Suppressor macrophage treated with lipopolysaccharide for 4 hours (primary cell): ENCODE measurements at places on chromosomes 3 and 15.

DNA sequence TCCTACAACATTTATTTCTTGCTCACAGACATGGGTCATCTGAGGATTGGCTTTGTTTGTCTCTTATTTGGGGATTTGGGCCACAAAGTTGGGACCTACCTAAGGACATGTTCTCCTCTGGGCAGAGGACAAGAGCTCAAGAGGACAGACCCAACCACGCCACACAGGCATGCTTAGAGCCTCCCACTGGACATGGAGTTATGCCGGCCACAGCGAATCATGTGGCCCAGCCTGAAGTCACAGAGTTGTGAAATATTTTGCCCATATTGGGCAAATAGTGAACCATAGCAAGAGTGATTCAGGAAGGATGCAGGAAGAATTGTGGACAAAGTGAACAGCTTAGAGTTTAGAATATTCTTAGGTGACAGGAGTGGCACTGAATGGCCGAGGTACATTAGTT lies 9.9 kb downstream of the TRAK1 start:
- peak; percentile 88 for DNase-seq

GRCh38 chr3:153767601-153768560 lies 353.3 kb upstream of the ARHGEF26 start:
- DNase-seq, result no peak

- no peak for DNase-seq
Observed at GRCh38 chr3:184259396-184259877, 1.9 kb downstream of the CAMK2N2 start.

GRCh38 chr3:183933160-183933559 lies 48.5 kb upstream of the PARL start:
- no peak for DNase-seq

DNA sequence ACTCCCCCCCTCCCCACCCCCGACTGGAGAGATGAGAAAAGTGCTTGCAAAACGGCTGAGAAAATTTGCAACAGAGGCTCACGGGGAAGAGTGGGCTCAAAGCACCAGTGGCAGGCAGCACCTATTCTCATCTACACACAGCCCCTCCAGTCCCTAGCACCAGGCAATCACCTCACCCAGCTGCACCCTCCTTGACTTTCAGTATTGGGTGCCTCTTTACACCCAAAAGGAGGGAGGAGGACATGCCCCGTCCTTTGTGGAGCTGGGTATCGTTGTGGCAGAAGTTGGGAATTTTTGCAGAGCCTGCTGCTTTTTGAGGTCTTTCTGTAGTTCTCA lies 182.8 kb upstream of the TOPAZ1 start:
- no peak for DNase-seq

- no peak for DNase-seq
Observed at GRCh38 chr3:62631488-62631887, 243.7 kb downstream of the CADPS start.

GRCh38 chr3:107992976-107993684 lies 97.7 kb downstream of the CD47 start:
- DNase-seq, result peak; percentile 94

DNA sequence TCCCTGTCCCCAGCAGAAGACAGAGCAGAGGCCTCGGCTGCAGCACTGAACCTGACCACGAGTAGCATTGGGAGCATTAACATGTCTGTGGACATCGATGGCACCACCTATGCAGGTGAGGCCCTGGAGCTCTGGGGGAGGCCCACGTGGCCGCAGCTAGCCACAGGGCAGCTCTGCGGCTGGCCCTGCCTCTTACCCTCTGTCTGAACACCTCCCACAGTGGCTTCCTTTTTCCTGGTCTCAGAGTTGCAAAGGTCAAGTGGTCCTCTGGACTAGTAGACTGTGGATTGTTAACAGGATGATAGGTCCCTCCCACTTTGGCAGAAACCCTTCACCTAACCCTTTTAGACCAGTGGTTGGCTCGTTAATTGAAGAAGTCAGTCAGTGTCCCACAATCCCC lies 22.5 kb upstream of the CLK3 start:
- no peak for DNase-seq

DNA sequence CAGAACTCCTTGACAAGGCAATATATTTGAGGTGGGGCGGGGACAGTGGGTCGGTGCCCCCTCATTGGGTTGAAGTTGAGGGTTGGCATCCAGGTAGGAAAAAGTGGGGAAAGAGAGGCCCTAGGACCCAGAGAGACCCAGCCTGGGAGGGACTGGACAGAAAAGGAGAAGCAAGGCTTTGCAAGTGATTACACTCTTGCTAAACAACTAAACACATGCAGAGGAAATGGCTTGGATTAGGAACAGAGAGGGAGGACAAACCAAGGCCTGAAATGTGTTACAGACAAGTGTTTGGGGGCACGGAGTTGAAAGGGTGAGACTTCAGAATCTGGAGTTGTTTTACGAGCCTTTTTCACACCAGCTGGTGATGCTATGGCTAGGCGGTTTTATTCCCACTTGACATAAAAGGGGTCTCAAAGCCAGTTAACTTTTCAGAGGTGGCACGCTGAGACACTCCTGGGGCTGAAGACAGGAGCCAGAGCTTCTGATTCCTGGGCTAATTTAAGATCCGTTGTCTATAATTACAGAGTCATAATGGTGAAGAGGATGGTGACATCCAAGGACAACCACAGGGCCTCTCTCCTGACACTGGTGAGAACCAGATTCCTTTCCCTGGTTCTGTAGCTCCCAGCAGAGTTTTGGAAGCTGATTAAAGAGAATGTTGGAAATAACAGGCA lies 7.7 kb upstream of the KCTD6 start:
- DNase-seq, result peak; percentile 63

- no peak for DNase-seq
Observed at GRCh38 chr3:6120786-6121185, 740.1 kb upstream of the GRM7 start.

- DNase-seq, result peak; percentile 24
Observed at GRCh38 chr15:83109532-83109931, 2.1 kb downstream of the TM6SF1 start.

GRCh38 chr3:159721324-159721723 lies 267.3 kb upstream of the IL12A start:
- no peak for DNase-seq

- DNase-seq, result peak; percentile 38
Observed at GRCh38 chr3:38137615-38138348, 679 bp upstream of the MYD88 start.

DNA sequence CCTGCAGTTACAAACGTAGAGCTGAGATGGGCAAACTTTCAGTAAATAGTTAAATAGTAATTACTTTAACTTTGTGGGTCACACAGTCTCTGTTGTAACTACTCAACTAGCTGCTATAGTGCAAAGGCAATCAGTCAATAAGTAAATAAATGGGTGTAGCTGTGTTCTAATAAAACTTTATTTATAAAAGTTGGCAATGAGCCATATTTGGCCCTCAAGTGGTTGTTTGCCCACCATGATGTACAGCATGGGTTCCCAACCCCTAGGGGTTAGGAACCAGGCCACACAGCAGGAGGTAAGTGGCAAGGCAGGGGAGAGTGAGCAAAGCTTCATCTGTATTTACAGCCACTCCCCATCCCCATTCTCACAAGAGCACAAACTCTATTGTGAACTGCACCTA lies 44.9 kb upstream of the CHRM5 start:
- DNase-seq, result no peak

DNA sequence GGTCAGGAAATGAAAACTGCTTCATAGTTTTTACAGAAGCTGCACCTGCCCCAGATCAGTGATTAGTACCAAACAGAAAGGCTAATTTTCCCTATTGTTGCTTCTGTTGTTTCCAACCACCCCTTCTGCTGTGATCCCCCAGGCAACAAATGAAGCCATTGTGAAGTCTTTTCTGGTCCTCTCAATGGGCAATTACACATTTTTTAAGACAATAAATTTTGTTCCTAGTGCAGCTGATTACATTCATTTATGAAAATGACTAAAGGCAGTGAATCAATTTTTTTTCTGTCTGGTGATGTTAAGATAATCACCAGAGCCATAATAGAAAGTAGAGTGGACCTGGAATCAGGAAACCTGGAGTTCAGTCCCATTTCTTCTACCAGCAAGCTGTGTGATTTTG lies 32.7 kb downstream of the GLDN start:
- DNase-seq, result no peak

GRCh38 chr3:53334742-53335141 lies 12.6 kb downstream of the DCP1A start:
- DNase-seq, result no peak

DNA sequence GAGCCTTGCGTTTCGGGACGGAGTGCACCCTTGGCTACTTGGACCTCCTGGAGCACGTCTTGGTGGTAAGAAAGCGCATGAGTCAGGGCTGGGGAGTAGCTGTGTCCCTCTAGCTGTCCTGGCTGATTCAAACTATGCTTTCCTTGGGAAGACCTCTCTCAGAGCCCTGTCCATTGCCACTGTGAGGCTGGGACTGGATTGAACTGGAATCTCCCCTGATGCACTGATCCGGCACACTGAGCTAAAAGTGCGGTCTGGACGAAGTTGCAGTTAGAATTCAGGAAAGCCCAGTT lies 232.6 kb upstream of the TPM1 start:
- DNase-seq, result no peak

DNA sequence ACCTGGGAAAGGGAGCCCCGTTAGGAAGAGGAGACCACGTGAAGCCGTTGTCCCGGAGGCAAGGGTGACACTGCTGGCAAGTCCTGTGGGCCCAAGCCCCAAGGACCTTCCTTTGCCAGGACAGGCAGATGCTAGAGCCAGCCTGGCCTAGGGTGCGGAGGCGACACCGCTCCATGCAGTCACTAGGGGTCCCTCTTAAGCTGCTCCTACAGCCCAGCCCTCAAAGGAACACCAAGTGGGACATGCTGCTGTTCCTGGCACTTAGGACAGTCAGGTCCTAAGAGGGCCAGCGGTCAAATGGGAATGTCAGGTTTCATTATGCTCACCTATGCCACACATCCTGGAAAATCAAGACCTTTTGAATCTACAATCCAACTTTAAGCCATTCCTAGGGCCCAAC lies 59.7 kb downstream of the RPN1 start:
- DNase-seq, result no peak

GRCh38 chr3:16599694-16600093 lies 5.5 kb downstream of the DAZL start:
- DNase-seq, result no peak

- no peak for DNase-seq
Observed at GRCh38 chr3:43373560-43373928, 87.2 kb downstream of the SNRK start.

DNA sequence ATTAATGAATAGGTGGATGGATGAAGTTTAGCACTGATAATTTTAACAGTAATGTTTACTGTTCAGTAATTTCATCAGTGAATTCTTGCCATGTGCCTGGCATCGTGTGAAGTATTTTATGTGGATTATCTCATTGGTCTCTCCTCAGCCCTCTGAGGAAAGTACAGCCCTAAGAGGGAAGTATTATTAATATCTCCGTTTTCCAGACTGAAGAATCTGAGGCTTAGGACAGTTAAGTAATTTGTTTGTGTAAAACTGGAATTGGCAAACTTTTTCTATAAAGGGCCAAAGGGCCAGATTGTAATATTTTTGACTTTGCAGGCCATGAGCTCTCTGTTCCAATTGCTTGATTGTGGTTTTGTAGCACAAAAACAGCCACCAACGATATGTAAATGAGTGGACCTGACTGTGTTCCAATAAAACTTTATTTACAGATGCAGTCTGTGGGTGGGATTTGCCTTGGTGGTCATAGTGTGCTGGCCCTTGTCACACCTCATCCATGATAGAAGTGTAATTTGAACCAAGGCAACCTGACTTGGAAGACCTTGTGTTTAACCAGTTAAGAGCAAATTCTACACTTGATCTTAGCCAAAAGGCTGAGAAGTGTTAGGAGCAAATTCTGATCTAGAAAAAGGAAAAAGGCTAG lies 255.3 kb downstream of the FEZF2 start:
- DNase-seq, result no peak

GRCh38 chr3:182755712-182756111 lies 37.6 kb upstream of the ATP11B start:
- no peak for DNase-seq

GRCh38 chr3:126367316-126367805 lies 10.2 kb upstream of the KLF15 start:
- no peak for DNase-seq

- DNase-seq, result no peak
Observed at GRCh38 chr3:182357928-182358327, 435.4 kb upstream of the ATP11B start.

DNA sequence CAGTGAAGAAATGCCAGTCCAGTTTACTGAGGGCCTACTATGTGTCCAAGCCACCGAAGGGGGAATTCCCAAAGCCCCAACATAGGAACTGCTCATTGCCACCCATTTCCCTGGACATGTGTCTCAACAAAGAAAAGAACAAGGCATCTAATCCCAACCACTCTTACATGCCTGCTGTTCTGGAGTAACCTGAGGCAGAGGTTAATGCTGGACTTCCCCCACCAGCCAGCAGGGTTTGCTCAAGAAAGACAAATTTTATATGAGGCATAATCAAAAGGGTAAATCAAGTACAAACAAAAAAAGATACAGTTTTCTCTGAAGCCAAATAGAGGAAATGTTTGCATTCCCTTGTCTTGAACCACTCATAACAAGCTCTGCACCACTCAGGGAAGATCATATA lies 4.1 kb downstream of the ADCY5 start:
- no peak for DNase-seq

DNA sequence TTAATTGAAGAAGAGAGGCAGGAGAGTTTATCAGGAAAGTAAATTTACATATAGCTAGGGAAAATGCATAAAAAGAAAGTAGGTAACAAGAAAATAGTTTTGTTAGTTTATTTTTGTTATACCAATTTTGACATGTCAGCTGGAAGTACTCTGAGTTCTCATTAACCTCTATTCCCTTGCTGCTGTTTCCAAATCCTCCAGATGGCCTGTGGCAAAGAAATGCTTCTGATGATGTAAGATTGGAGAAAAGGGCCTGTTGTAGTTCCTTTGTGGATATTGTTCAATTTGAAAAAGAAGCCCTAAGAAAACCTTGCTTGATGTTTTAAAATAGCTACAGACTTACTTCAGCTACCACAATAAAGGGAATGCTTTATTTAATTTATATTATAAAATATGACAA lies 192.9 kb upstream of the SLITRK3 start:
- no peak for DNase-seq

DNA sequence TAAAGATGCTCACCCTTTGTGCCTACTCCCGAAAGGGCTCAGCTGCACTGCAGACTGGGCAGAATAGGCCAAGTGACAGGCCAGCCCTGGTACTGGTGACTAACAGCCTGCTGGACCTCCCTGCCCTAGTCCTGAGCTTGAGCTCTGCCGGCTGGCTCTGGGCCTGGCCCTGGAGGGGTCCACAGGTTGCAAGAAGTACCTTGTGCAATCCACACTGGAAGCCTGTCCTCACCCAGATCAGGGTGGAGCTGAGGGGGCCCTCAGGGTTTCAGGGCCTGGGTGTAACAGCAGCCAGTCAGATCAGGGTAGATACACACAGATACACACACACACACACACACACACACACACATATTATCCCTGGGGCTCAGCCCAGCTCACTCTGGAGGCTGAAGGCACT lies 27.3 kb upstream of the PLA2G4D start:
- DNase-seq, result no peak

GRCh38 chr3:139319428-139320402 lies 24.1 kb upstream of the MRPS22 start:
- DNase-seq, result peak; percentile 3

GRCh38 chr3:128969993-128970739 lies 23.7 kb downstream of the CFAP92 start:
- DNase-seq, result peak; percentile 66

DNA sequence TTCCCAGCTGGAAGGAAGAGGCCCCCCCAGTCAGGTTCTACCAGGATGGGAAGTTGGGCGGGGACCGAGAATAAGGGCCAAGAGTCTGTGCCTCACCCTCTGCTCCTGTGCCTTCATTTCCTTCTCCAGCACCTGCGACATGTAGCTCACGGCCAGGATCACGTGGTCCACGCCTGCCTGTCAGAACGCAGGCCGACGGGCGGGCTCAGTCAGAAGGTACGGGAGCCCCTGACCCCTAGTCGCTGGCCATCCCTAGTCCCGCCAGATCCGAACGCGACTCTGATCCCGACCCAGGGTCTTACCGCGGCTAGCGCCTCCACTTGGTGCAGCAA lies 489 bp downstream of the GMPPB start:
- peak; percentile 44 for DNase-seq
